Natural killer cell (primary cell): ENCODE measurements at places on chromosomes 4 and X.

- H3K27me3 ChIP-seq: no peaks in the 10 kb centered on the region
- H3K4me1 ChIP-seq: no peaks in the 10 kb centered on the region
- DNase-seq: no peak
- no peak overlapping the region for H3K27ac ChIP-seq
- H3K36me3 ChIP-seq: no peaks in the 10 kb centered on the region
Measured at GRCh38 chr4:177484613-177485021, 42.4 kb upstream of the AGA start.

DNA sequence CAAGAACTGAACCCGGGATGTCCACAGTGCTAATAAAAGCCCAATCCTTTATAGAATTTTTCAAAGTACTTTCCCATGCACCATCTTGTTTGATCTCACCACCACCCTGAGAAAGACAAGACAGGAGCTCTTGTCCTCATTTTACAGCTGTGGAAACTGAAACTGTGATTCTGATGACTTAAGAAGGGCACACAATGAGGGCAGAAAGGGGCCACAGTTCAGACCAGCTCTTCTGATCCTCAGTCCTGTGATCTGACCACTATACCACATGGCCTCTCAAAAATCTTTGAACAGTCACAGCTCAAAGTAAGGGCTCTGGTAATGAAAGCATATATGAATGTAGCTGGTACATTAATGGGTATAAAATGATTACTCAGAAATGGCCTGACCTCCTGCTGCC is 127.3 kb upstream of the CPEB2 start:
- peaks cover 36% of the 10 kb centered on the region for H3K4me1 ChIP-seq
- H3K27ac ChIP-seq: peak overlapping the region; percentile 39
- H3K27me3 ChIP-seq: no peaks in the 10 kb centered on the region
- H3K4me3 ChIP-seq: no peak overlapping the region
- DNase-seq: no peak

GRCh38 chrX:103554687-103555424 is 30.5 kb upstream of the TCEAL4 start:
- no peak overlapping the region for H3K27ac ChIP-seq
- H3K4me1 ChIP-seq: peaks cover 9% of the 10 kb centered on the region
- peak overlapping the region; percentile 40 for H3K4me3 ChIP-seq

DNA sequence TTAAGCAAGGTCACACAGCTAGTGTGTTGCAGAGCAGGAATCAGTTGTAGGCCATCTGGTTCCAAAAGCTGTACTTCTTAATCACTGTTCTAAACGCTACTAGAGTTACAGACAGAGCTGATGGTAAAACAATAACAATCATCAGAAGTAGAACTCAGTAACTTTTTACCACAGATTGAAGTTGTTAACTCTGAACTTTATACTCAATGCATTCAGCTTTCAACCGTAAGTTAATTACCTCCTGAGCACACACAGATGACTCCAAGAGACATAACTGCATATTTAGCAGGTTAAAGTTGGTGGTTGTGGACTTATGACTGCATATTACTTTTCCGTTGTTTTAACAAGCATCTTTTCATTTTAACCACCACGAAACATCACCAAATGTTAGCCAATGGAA is 127.3 kb downstream of the PRSS12 start:
- no peaks in the 10 kb centered on the region for H3K36me3 ChIP-seq
- H3K27ac ChIP-seq: no peak overlapping the region
- H3K27me3 ChIP-seq: no peaks in the 10 kb centered on the region
- DNase-seq: no peak

DNA sequence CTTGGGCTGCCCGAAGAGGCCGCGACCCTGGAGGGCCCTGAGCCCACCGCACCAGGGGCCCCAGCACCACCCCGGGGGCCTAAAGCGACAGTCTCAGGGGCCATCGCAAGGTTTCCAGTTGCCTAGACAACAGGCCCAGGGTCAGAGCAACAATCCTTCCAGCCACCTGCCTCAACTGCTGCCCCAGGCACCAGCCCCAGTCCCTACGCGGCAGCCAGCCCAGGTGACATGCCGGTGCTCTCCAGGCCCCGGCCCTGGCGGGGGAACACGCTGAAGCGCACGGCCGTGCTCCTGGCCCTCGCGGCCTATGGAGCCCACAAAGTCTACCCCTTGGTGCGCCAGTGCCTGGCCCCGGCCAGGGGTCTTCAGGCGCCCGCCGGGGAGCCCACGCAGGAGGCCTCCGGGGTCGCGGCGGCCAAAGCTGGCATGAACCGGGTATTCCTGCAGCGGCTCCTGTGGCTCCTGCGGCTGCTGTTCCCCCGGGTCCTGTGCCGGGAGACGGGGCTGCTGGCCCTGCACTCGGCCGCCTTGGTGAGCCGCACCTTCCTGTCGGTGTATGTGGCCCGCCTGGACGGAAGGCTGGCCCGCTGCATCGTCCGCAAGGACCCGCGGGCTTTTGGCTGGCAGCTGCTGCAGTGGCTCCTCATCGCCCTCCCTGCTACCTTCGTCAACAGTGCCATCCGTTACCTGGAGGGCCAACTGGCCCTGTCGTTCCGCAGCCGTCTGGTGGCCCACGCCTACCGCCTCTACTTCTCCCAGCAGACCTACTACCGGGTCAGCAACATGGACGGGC is 579 bp downstream of the ABCD1 start:
- peak; percentile 51 for DNase-seq
- no peaks in the 10 kb centered on the region for H3K27me3 ChIP-seq
- H3K4me3 ChIP-seq: peak overlapping the region; percentile 52
- peaks cover 11% of the 10 kb centered on the region for H3K36me3 ChIP-seq
- H3K4me1 ChIP-seq: peaks cover 60% of the 10 kb centered on the region

- no peak for DNase-seq
- H3K4me1 ChIP-seq: no peaks in the 10 kb centered on the region
- H3K4me3 ChIP-seq: no peak overlapping the region
Measured at GRCh38 chr4:4981427-4981826, 37.8 kb downstream of the CYTL1 start.

GRCh38 chr4:121112530-121112929 is 40.2 kb upstream of the NDNF start:
- H3K36me3 ChIP-seq: no peaks in the 10 kb centered on the region
- no peaks in the 10 kb centered on the region for H3K4me1 ChIP-seq
- no peak overlapping the region for H3K27ac ChIP-seq

GRCh38 chr4:20490734-20491133 is 209.5 kb upstream of the PACRGL start:
- H3K4me3 ChIP-seq: no peak overlapping the region
- no peaks in the 10 kb centered on the region for H3K27me3 ChIP-seq
- no peak for DNase-seq
- H3K36me3 ChIP-seq: no peaks in the 10 kb centered on the region
- no peaks in the 10 kb centered on the region for H3K4me1 ChIP-seq

DNA sequence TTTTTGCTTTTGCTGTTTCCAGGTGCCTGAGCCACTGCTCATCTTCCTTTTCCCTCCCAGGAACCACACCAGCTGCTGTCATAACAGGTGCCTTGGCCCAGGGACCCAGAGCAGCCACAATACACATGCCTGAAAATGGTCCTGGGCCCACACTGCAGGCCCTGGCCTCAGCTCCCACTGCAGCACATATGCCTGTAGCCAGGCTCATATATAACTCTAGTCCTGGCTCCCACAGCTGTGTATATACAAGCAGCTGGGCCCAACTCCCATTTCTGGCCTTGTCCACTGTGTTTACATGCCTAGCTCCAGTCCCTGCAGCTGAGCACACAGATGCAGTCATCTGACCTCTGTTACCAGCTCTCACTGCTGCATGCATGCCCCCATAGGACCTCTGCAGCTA is 930.5 kb downstream of the ADGRL3 start:
- no peak overlapping the region for H3K27ac ChIP-seq
- H3K27me3 ChIP-seq: no peaks in the 10 kb centered on the region
- DNase-seq: no peak
- H3K4me3 ChIP-seq: no peak overlapping the region
- H3K36me3 ChIP-seq: no peaks in the 10 kb centered on the region
- no peaks in the 10 kb centered on the region for H3K4me1 ChIP-seq

DNA sequence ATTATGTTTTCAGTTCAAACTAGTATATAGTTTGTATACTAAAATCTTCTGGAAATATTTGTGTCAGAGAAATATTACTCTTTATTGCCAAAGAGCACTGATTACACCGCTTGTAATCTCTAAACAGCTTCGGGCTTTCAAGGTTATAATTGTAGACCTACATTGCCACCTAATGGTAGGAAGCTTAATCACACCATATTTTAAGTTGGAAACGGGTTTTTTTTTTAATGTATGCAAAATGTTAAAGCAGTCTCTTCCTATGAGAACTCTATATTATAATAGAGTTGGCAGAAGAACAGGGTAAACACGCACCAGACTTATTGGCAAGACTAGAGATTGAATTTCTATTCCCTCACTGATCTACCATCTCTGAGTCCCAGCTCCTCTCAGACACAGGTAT is 19.5 kb upstream of the NFXL1 start:
- no peaks in the 10 kb centered on the region for H3K36me3 ChIP-seq
- H3K4me3 ChIP-seq: no peak overlapping the region
- DNase-seq: peak; percentile 74

DNA sequence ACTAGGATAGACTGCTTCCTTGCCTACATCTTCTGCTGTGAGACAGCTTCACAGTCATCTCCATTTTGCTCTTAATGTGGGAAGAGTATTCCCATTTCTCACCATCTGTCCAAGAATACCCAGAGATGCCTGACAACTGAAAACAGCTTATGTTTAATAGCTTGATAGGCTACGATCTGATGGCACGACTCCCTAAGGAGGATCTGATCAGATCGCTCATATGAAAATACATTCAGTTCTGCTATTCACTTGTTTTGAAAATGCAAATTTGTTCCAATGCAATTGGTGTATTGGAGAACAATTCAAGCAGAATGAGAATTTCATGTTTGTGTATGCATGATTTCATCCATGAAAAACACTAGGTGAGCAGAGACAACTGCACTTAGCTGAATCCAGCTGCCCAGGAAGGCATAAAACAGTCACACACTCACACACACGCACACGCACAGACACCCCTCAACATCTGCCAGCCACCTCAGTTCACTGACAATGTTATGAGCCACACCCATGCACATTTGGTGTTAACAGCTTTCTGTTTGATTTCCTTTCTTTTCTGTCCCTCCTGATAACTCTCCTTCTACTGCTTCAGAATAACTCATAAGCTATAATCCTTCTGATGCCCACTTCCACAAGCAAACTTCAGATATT is 29.6 kb downstream of the TRIML1 start:
- H3K4me1 ChIP-seq: no peaks in the 10 kb centered on the region
- no peaks in the 10 kb centered on the region for H3K27me3 ChIP-seq
- H3K27ac ChIP-seq: no peak overlapping the region
- H3K36me3 ChIP-seq: no peaks in the 10 kb centered on the region
- DNase-seq: no peak

DNA sequence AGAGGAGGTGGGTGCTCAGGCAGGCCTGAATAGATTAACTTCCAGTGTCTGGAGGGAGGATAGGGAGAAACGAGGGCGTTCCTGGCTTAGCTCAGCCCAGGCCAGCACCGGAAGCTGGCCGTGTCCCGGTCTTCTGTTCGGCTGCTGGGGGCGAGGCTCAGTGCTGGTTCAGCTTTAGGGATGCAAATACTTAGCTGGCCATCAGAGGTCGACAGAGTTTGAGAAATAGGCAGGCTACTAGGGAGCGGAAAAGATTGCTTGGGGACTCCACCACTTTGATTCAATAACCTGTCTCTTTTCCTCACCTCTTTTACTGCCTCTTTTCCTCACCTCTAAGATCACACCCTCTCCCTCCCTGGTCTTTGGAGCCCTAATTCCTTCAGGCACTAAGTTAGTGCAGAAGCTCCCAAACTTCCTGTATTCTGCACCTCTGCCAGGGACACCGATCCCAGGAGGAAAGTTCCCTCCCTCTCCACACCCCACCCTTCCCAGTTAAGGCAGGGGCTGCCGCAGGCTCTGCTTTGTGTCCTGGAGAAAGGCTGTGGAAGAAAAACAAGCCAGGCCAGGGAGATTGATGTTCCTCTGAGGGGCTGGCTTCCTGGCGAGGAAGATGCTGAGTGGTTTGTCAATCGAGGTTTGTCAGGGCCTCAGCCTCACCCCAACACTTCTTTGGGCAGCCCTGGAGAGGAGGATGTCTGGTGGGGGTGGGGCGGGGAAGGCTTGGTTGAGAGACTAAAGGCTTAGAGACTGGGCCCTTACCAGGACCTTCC is 6.0 kb upstream of the EFNB1 start:
- H3K4me3 ChIP-seq: no peak overlapping the region
- no peak for DNase-seq
- H3K4me1 ChIP-seq: peaks cover 4% of the 10 kb centered on the region
- no peaks in the 10 kb centered on the region for H3K27me3 ChIP-seq
- H3K36me3 ChIP-seq: no peaks in the 10 kb centered on the region
- no peak overlapping the region for H3K27ac ChIP-seq

DNA sequence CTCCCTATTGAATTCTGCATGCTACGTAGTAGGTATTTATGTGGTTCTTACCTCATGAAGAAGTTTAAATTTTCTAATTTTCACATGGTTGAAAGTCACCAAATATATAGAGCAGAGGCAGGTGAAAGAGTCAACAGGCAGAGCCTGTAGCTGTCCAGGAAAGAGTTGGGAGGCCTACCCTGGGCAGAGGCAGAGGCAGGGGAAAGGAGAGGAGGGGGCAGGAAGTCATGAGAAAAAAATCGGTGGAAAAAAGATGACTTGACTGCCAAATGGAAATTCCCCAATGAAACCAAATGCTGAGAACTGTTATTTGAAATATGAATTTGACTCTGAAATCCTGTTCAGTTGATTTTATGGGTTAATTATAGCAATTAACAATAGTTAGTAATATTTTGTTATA is 23.1 kb upstream of the GPR34 start:
- no peaks in the 10 kb centered on the region for H3K27me3 ChIP-seq
- H3K27ac ChIP-seq: no peak overlapping the region
- no peak overlapping the region for H3K4me3 ChIP-seq

GRCh38 chr4:53852343-53852742 is 212.1 kb downstream of the CHIC2 start:
- no peak overlapping the region for H3K4me3 ChIP-seq
- DNase-seq: no peak
- no peaks in the 10 kb centered on the region for H3K27me3 ChIP-seq
- H3K4me1 ChIP-seq: peaks cover 3% of the 10 kb centered on the region

DNA sequence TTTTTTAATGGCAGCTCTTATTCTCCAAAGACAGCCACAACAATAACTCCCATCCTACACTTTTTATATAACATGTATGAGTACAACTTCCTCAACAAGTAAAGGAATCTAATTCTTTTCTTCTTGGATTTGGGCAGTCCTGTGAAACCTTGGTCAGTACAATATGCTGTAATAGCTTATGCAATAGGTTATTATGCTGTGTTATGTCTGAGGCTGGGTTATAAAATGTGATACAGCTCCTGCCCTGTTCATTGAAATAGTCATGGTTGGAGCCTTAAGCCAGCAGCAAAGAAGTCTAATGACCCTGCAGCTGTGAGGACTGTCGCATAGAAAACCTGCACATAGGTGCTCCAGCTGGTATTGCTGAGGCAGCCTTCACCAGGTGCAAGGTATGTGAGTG is 215.8 kb upstream of the RASGEF1B start:
- no peaks in the 10 kb centered on the region for H3K36me3 ChIP-seq
- H3K4me1 ChIP-seq: no peaks in the 10 kb centered on the region
- DNase-seq: no peak
- no peak overlapping the region for H3K27ac ChIP-seq
- no peaks in the 10 kb centered on the region for H3K27me3 ChIP-seq
- H3K4me3 ChIP-seq: no peak overlapping the region
